Muscle of leg (tissue), 16 donors: ENCODE measurements at places on chromosomes 7 and 10. TPM values are rescaled to one million over a fixed set of nuclear protein-coding genes. Genes with fewer than 3 reads are reported as not detected.

The OR2A14 gene
- not detected for total RNA-seq

The ZNF425 gene
- total RNA-seq: 3.4 TPM

The FOXI2 gene
- total RNA-seq: 0.09 TPM

The GPNMB gene
- 98.1 TPM for total RNA-seq

The C10orf53 gene
- not detected for total RNA-seq

The ZNF727 gene
- total RNA-seq: 0.44 TPM

The SSC4D gene
- 0.84 TPM for total RNA-seq

The NEURL1 gene
- 19.8 TPM for total RNA-seq

The LBX1 gene
- total RNA-seq: 3.3 TPM

DNA sequence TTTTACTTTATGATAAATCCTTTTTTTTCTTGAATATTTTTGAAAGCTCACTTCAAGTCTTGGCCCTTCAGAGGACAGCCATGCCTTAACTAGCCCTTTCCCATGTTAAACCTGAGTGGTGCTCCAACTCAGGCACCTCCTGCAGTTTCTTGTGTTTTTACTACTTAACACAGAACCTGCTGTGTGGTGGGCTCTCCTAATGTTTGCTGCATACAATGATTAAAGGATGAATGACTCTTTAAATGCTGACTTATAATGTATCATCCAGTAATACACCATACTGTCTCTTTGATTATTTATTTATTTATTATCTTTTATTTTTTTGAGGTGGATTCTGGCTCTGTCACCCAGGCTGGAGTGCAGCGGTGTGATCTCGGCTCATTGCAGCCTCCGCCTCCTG lies 179.4 kb downstream of the SEMA3E start:
- no peak for DNase-seq
- no peaks in the 10 kb centered on the region for H3K27me3 ChIP-seq
- H3K27ac ChIP-seq: no peak overlapping the region
- H3K36me3 ChIP-seq: no peaks in the 10 kb centered on the region

DNA sequence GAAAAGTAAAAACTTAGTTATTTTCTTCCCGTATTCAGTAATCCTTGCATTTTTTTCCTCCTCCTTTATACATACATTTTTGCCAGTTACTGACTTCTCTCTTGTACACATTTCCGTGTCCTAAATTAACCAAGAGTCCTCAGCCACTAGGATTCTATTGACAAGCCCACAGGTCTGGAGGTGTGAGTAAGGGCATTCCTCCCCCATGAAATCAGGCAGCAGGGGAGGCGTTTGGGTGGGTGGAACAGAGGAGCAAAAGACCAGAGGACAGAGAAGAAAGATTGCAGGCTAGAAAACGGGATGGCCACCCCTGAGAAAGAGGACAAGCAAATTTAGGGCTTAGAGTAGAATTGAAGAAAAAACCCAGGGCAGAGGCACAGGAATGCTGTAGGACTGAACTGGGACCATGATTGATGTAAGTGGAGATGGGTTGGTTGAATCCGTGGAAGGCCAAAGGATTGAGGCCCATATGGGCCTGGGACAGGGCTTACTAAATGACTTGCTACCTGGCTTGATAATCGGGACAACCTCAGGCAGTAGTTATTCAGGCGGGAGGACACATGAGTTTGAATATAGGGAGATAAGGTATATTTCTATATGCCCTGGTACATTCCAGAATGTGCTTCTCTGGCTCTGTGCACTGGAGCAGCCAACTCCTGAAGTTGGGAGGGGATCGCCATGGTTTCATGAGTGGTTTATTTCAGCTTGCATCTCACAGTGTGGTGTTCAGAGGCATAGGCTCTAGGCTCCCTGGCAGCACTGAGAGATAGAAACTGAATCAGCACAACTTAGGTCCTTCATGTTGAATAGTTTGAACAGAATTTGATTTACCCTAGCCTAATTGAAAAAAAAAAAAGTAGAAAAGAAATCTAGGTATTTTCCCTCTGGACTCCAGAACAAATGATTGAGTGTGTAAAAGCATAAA lies 28.0 kb downstream of the IKZF1 start:
- peaks cover 5% of the 10 kb centered on the region for H3K27me3 ChIP-seq

- no peak overlapping the region for H3K27ac ChIP-seq
- no peak for DNase-seq
- peaks cover 12% of the 10 kb centered on the region for H3K4me1 ChIP-seq
- H3K36me3 ChIP-seq: no peaks in the 10 kb centered on the region
- H3K4me3 ChIP-seq: no peak overlapping the region
Measured at GRCh38 chr7:36792421-36792820, 68.1 kb upstream of the AOAH start.

GRCh38 chr7:104089612-104090011 lies 100.2 kb upstream of the RELN start:
- no peak for DNase-seq
- no peak overlapping the region for H3K27ac ChIP-seq
- no peaks in the 10 kb centered on the region for H3K36me3 ChIP-seq
- H3K4me1 ChIP-seq: no peaks in the 10 kb centered on the region

DNA sequence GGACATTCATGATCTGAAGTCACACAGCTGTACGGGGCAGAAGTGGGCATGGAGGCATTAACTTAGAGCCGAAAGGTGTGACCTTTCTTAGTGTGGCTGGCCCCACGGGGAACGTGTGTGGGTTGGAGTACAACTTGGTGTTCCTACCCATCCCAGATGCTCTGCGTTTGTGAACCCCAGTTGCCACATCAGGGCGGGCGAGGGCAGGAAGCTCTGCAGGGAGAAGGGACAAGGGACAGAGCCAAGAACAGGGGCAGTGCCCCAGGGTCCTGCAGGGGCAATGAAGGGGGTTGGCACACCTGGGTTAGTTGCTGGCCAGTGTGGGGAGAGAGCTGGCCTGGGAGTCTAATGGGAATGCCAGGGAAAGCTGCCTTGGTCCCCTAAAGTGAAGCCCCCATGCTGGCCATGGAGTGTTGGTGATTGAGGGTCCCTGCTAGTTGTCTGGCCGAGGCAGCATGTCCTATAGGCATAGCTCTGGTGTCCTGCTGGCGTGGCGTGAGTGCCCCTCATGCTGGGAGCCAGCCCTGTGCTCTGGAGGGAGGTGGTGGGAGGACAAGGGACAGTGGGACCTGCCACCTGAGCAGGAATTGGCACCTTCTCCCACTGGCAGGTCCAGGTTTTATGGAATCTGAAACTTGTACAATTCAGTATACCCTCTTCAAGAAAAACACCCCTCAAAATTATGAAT lies 18.9 kb downstream of the HTRA1 start:
- H3K36me3 ChIP-seq: no peaks in the 10 kb centered on the region
- H3K4me1 ChIP-seq: peaks cover 26% of the 10 kb centered on the region
- H3K27me3 ChIP-seq: peaks cover 2% of the 10 kb centered on the region
- H3K27ac ChIP-seq: no peak overlapping the region
- no peak for DNase-seq
- H3K4me3 ChIP-seq: no peak overlapping the region

- peak overlapping the region; percentile 3 for H3K27ac ChIP-seq
- H3K4me1 ChIP-seq: peaks cover 20% of the 10 kb centered on the region
- no peaks in the 10 kb centered on the region for H3K36me3 ChIP-seq
- no peak for DNase-seq
- H3K4me3 ChIP-seq: no peak overlapping the region
Measured at GRCh38 chr10:68543004-68543918, 15.9 kb upstream of the SLC25A16 start.

DNA sequence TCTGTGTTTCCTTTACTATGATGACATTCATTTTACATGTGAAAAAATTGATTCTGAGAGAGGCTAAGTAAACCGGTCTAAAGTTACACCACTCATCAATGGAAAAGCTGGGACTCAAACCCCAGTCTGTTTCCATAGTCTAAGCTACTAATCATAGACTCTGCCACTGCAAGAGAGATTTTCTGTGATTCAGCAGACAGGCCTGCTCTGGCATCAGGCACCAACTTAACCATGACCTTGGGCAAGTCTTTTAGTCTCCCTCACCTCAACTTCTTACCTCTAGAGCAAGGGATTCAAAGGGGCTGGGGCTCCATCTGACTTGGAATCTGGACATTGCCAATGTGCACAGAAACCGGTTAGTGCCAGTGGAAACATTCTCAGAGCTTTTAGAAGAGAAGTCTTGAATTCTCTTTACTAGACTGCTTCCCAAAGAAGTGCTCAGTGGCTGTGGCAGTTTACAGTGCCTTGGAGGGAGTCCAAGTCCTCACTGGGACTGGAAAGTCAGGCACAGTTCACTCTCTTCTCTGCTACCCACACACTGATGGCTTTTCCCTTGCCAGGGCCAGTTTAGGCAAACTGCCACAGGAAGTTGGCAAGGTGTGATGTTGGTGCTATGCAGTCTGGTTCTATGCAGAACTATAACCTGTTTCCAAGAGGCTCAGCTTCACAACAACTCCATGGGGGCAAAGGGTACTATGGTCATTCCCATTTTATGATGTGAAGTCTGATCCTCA lies 4.5 kb upstream of the BLNK start:
- H3K36me3 ChIP-seq: no peaks in the 10 kb centered on the region
- no peak for DNase-seq
- no peak overlapping the region for H3K27ac ChIP-seq
- H3K27me3 ChIP-seq: no peaks in the 10 kb centered on the region
- H3K4me3 ChIP-seq: no peak overlapping the region

- H3K4me1 ChIP-seq: no peaks in the 10 kb centered on the region
- no peaks in the 10 kb centered on the region for H3K27me3 ChIP-seq
- DNase-seq: peak; percentile 7
- no peak overlapping the region for H3K27ac ChIP-seq
Measured at GRCh38 chr7:97630116-97630515, 101.8 kb upstream of the TAC1 start.

DNA sequence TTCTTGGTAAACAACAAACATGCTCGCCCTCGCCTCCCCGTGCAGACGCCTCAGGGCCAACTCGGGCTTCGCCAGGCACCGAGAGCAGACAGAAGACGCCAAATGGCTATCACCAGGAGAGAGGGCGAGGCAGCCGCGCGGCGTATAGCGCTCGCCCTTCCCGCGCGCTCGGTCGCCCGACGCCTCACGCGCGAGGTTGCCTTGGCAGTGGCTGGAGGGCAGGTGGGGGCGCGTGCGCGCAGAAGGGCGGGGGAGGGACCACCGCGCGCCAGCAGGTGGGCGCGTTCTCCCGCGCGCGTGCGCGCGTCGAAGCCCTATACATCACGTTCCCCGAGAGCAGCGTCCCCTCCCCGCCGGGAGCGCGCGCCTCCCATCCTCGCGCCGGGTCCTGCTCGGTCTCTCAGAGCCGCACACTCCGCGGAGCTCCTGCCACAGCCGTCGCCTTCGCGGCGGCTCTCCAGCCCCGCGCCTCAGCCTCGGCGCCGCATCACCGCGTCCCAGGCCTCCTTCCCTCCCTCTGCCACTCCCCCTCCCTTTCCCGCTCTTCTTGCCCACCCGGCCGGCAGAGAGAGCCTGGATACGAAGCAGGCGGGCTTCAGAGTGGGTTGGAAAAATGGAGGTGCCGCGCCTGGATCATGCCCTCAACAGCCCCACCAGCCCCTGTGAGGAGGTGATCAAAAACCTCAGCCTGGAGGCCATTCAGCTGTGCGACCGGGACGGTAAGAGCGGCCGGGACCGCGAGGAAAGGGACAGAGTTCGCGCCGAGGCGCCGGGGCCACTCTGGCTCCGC lies at the start of gene PHYHIPL:
PHYHIPL (plus strand) TSS at position 403 of the 790 bp plus-strand sequence; CDS start at position 614, 211 bp downstream.
- peaks cover 17% of the 10 kb centered on the region for H3K27me3 ChIP-seq
- H3K36me3 ChIP-seq: no peaks in the 10 kb centered on the region
- H3K4me1 ChIP-seq: peaks cover 13% of the 10 kb centered on the region
- peak; percentile 40 for DNase-seq
- no peak within 1 kb of the TSS for H3K27ac ChIP-seq

GRCh38 chr10:107583974-107584373 lies 419.5 kb upstream of the SORCS1 start:
- no peaks in the 10 kb centered on the region for H3K4me1 ChIP-seq
- no peaks in the 10 kb centered on the region for H3K27me3 ChIP-seq
- no peaks in the 10 kb centered on the region for H3K36me3 ChIP-seq
- H3K27ac ChIP-seq: no peak overlapping the region

DNA sequence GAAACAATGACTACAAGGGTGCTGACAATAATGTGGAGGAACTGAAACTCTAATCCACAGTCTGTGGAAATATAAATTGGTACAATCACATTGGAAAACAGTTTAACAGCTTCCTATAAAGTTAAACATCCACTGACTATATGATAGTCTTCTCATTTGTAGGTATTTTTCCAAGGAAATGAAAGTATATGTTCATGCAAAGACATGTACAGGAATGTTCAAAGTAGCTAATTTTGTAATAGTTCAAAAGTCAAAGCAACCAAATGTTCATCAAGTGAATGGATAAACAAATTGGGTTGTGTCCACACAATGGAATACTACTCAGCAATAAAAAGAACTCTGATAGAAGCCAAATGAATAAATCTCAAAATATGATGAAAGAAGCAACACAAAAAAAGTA lies 626.0 kb upstream of the IGFBP3 start:
- no peaks in the 10 kb centered on the region for H3K27me3 ChIP-seq
- no peaks in the 10 kb centered on the region for H3K4me1 ChIP-seq
- no peak for DNase-seq
- no peak overlapping the region for H3K27ac ChIP-seq

GRCh38 chr7:4523219-4523618 lies 158.9 kb upstream of the FOXK1 start:
- peaks cover 4% of the 10 kb centered on the region for H3K27me3 ChIP-seq
- no peak overlapping the region for H3K4me3 ChIP-seq
- no peak for DNase-seq
- no peaks in the 10 kb centered on the region for H3K36me3 ChIP-seq
- no peaks in the 10 kb centered on the region for H3K4me1 ChIP-seq

GRCh38 chr7:132145466-132145865 lies 430.8 kb downstream of the PLXNA4 start:
- no peak overlapping the region for H3K27ac ChIP-seq
- DNase-seq: peak; percentile 46
- no peaks in the 10 kb centered on the region for H3K36me3 ChIP-seq
- no peaks in the 10 kb centered on the region for H3K27me3 ChIP-seq
- H3K4me1 ChIP-seq: peaks cover 2% of the 10 kb centered on the region
- no peak overlapping the region for H3K4me3 ChIP-seq

DNA sequence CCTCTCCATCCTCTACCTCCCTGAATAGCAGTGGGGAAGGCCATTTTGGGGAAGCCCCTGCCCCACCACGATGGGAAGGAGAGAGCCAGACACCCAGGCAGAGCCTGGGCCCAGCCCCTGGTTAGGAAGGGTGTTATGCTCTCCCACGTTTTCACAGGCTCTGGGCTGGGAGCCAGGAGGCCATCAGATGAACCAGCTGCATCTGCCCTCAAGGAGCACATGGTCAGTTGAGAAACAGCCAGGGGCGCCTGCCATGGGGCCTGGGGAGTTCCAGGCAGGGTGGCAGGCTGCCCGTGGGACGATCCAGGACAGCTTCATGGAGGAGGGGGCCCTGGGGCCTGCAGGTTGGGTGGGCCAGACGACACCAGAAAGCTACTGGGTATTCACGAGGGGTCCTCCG lies 47.5 kb downstream of the CAMK2B start:
- peaks cover 10% of the 10 kb centered on the region for H3K4me1 ChIP-seq
- DNase-seq: peak; percentile 30
- H3K4me3 ChIP-seq: no peak overlapping the region
- H3K36me3 ChIP-seq: no peaks in the 10 kb centered on the region
- H3K27me3 ChIP-seq: no peaks in the 10 kb centered on the region
- no peak overlapping the region for H3K27ac ChIP-seq
